ENCODE measurements at places on chromosomes 6 and 20. TPM values are rescaled to one million over a fixed set of nuclear protein-coding genes. Genes with fewer than 3 reads are reported as not detected.
A peak's percentile ranks its signal among the peaks of the same experiment; 100 is the strongest.

Gene ADGB
- total RNA-seq = not detected

Gene MUC21
- total RNA-seq = not detected

Gene B3GALT4
- 6.5 TPM for total RNA-seq

Gene ANKRD66
- total RNA-seq = not detected

Gene GTSF1L
- not detected for total RNA-seq

Gene RIOK1
- 11.8 TPM for total RNA-seq

Gene TRIM15
- total RNA-seq = not detected

Gene ZSCAN23
- total RNA-seq = 0.65 TPM

Gene PPP1R3G
- total RNA-seq = 1.6 TPM

Gene KCNQ2
- not detected for total RNA-seq

Gene CLIC5
- total RNA-seq = under 0.01 TPM

Gene AKAP12
- total RNA-seq = 250 TPM

DNA sequence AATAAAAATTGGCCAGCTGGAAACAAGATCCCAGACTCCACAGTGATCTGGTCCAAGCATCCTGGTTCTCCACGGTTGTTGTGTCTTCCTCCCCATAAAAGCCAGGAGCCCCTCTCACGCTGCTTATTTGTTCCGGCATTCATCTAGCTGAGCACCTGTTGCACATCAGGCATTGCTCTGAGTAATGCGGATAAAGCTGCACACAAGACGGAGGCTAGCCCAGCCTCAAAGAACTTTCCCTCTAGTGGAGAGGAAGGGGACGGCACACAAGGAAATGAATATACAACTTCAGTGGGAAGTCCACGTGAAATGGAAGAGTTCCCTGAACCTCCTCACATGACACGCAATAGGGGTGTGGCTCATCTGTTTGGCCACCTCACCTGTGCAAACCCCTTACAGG, 30.3 kb upstream of the NXT1 start:
- DNase-seq = peak; percentile 23

DNA sequence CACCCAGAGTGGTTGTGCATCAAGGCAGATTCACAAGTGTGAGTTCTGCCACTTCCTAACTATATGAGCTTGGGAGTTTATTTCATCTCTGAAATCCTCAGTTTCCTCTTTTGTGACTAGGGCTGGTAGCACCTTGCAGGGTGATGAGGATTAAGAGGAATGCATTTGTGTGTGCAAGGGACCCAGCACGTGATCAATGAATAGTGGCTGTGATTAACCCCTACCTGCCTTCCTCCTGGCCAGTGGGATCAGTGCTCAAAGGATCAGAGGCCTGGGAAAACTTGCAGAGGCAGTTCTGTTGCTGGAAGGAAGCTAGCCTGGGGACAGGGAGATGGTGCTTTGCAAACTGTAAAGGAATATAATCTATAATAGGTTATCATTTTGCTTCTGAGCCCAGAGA, 7.3 kb downstream of the SDC4 start:
- DNase-seq = no peak

GRCh38 chr6:42315991-42316970, 98.6 kb upstream of the MRPS10 start:
- DNase-seq = peak; percentile 93

DNA sequence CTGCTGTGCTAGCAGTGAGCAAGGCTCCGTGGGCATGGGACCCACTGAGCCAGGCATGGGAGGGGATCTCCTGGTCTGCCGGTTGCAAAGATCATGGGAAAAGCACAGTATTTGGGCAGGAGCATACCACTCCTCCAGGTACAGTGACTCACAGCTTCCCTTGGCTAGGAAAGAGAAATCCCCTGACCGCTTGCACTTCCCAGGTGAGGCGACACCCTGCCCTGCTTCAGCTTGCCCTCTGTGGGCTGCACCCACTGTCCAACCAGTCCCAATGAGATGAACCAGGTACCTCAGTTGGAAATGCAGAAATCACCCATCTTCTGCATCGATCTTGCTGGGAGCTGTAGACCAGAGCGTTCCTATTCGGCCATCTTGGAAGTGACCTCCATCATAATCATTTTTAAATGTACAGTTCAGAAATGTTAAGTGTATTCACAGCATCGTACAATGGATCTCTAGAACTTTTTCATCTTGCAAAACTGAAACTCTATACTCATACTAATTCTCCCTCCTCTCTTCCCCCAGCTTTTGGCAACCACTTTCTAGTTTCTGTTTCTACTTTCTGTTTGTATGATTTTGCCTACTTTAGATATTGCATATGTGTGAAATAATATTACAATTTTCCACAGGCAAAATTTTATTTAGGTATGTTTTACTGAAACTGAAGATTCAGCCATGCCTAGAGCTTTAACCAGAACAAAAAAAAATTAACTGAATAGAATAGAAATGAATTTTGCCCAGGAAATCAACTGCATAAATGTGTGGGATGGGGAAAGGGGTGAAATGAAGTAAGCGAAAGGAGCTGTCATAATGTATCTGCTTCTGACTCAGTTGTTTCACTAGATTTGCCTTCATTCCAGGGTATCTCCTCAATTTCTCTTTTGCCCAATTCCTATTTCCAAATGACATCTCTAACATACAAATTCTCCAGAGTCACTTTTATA, 100.0 kb downstream of the RWDD2A start:
- no peak for DNase-seq

DNA sequence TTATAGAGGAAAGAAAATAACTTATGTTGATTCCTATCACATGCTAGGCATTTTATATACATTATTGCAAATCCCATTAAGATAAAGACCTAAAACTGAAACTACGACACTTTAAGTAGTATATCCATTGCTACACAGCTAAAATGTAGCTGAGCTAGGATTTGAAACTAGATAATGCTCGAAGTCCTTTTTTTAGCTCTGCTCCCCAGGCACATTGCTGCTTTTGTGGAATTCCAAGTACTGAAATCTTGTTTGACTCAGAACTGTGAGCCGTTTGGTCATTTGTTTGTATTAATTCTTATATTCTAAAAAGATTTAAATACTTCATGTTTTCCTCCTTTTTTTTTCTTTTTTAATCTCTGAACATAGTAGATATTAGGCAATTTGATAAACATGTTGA, 644.8 kb downstream of the HACE1 start:
- DNase-seq = no peak

GRCh38 chr6:158808941-158809678, 10.1 kb downstream of the EZR start:
- no peak for DNase-seq

GRCh38 chr20:25246182-25246999, 1.5 kb upstream of the PYGB start:
- no peak for DNase-seq

- peak; percentile 38 for DNase-seq
Observed at GRCh38 chr6:150685860-150686259, 86.2 kb downstream of the PLEKHG1 start.

- DNase-seq = no peak
Observed at GRCh38 chr6:33794910-33795623, 6.1 kb upstream of the LEMD2 start.
